ENCODE measurements at places on chromosomes 7 and 10.

GRCh38 chr7:45689011-45689796, 115.0 kb downstream of the ADCY1 start:
- peak; percentile 36 for DNase-seq

- no peak for DNase-seq
Measured at GRCh38 chr7:50304911-50305582, 531 bp downstream of the IKZF1 start.

- no peak for DNase-seq
Measured at GRCh38 chr7:24995466-24995865, 15.5 kb upstream of the OSBPL3 start.

GRCh38 chr10:78437407-78437768, 403.7 kb downstream of the RPS24 start:
- DNase-seq = no peak

DNA sequence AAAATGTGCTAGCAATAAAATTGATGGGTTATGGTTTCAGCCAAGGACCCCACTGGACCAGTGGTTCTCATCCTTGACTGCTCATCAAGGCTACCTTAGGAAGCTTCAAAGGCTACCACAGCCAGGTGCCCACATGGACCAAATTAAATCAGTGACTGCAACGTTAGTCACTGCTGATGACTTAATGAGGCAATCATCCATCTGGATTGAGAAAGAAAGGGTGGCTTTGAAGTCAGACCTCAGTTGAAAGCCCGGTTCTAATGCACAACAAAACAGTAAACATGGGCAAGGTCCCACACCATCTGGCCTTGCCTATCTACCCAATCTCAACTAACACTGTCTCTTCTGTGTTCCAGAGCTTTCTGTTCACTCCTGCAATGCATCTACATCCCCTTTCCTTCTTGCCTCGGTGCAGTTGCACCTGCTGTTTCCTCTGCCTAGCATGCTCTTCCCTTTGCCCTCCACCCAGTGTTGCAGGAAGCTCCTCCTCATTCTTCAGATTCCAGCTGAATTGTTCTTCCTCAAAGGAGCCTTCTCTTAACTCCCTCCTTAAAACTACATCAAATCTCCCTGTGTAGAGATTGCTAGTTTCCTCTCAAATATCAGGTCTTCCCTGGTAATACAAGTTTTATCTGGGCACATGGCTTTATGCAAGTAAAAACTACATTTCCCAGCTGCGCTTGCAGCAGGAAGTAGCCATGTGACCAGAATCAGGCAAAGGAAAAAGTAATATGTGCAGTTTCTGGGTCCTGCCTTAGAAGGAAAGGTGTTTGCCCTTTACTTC, 10.3 kb upstream of the KCNK18 start:
- peak; percentile 40 for DNase-seq

DNA sequence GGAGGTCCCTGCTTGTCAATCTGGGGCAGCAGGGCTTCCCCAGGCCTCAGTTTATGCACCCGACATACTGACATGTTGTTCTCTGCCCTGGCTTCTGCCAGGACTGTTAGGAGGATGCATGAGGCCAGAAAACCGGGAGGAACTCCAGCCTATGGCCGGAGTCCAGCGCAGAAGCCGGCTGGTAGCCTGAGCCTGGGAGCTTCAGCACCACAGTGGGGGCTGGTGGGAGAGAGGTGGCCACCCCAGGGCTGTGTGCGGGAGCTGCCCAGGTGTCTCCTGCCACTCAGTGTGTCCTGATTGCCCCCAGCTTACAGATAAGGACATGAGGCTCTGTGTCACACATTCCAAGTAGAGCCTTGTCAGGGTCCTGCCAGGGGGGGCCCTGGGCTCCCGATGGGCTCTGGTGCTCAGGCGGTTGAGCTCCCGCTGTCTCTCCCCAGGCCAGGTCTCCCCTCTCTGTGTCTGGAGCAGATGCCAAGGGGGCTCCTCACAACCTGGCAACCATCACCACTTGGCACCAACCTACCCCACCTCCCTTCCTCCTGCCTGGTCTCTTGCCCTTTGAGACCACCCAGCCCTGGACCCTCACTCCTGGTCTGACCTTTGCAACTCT, 32.3 kb downstream of the PPIF start:
- peak; percentile 69 for DNase-seq

GRCh38 chr10:125840955-125841354, 17.6 kb downstream of the BCCIP start:
- DNase-seq = peak; percentile 10

DNA sequence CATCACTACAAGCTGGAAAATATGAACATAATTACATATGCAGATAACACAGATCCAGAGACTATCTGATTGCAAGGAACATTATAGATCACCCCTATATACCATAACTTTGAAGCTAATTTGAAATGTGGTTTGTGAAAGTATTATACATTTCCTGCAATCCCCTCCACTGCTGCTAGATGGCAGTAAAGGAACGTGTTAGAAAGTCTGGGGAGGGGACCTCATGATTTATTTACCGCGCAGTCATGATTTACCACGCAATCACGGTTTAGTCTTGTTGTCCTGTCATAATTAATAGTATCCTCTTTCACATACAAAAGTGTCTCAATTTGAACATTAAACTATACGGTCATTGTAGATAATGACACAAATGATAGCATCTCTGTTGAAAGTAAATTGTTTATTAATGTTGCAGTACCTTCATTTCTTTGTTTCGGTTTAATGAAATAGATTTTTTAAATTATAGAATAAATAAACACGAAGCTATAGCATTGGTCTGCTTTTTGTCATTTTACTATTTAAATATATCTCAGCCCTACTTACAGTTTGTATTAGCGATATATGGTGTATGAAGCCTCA, 145.3 kb upstream of the PRSS1 start:
- peak; percentile 80 for DNase-seq

- peak; percentile 73 for DNase-seq
Measured at GRCh38 chr7:15684871-15685270, 1.6 kb downstream of the MEOX2 start.

DNA sequence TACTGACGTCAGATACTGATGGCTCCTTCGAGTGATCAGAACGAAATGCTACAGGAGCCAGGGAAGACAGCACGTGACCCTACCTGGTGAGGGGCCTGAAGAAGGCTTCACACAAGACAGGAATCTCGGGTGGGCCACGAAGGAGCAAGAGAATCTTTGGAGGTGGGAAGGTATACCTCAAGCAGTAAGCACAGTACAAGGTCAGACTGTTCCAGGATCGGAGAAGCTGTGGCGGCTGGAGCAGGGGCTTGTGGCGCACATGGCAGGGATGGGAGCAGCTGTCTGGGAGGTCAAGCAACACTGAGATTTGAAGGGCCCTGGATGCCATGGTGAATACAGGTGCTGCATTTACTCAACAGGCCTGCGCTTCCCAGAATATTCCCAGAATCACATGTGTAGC, 45.4 kb downstream of the C10orf143 start:
- DNase-seq = no peak

GRCh38 chr7:6169805-6170520, 102.5 kb downstream of the CYTH3 start:
- no peak for DNase-seq

DNA sequence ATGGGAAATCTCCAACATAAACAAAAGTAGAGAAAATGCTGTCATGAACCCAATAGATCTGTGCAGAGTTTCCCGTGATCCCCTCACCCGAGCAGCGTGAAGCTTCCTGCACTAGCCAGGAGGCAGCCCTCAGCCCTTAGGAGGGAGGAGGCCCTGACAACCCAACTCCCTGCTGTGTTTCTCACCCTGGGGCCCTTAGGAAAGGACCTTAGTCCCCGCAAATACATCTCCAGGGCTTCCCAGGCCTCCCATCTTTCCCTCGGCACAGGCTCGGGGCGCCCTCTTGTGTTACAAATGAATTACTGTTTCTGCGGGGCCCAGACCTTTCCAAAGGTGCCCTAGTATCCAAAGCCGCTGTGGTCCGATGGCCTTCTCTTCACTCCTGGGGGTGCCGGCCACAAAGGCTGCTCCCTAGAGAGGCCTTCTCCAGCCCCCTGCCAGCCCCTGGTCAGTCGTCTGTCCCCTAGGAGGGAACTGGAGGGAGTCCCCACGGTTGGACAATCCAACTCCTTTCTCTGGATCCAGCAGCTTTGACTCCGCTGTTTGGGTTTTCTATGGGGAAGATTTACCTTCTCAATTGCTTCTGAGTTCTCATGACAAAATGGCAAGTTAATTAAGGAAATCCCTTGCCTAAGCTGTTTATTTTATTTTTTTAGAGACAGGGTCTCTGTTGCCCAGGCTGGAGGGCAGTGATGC, 49.9 kb upstream of the SH2B2 start:
- peak; percentile 76 for DNase-seq

DNA sequence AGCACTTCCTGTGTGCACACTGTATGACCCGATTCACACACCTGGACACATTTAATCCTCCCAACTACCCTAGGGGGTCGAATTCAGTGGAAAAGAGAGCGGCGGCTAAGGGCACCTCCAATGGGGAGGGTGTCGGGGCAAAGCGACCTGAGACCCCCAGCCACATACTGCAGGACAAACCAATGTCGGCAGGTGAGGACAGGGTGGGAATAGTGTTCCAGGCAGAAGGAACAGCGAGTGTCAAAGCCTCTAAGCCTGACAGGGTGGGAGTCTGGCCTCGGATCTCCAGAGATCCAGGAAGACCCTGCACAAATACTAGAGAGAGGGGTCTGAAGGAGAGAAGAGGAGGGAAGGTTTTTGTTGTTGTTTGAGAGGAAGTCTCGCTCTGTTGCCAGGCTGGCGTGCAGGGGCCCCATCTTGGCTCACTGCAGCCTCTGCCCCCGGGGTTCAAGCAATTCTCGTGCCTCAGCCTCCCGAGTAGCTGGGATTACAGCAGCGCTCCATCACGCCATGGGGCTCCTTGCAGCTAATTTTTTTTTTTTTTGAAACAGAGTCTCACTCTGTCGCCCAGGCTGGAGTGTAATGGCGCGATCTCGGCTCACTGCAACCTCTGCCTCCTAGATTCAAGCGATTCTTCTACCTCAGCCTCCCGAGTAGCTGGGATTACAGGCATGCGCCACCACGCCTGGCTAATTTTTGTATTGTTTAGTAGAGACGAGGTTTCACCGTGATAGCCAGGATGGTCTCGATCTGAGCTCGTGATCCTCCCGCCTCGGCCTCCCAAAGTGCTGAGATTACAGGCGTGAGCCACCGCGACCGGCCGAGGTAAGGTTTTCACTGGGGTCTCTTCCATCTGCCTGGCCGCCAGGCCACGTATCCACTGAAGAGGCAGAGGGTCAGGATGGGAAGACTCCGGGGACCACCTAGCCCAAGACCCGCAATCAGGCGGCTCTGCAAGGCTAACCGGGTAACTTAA, 1.2 kb upstream of the ARPC1B start:
- DNase-seq = no peak

DNA sequence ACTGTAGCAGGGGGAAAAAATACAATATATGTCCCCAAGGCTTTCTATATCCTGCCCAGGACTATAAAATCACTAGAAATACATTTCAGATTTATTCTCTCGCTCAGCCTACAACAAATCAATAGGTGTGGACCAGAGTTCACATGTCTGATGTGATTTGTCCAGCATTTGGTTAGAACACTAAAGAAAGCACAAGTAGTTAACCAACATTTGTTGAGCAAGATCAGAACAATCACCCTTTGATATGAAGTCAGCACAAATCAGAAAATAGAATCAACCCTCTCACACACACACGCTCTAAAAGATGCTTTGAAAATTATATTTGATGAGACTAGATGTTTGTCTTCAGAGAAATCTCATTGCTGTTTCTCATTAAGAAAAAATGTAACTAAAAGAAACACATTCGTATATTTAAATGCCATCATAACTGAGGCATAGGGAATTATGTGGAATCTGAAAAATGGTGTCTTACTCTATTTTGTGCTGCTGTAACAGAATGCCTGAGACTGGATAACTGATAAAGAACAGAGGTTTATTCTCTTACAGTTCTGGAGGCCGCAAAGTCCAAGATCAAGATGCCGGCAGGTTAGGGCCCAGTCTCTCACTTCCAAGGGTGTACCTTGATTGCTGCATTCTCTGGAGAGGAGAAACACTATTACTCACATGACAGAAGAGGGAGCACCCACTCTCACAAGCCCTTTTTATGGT, 10.5 kb downstream of the AKR1D1 start:
- DNase-seq = no peak

- no peak for DNase-seq
Measured at GRCh38 chr7:18834577-18834976, 282.9 kb downstream of the TWIST1 start.

GRCh38 chr10:28580825-28581224, 47.9 kb downstream of the WAC start:
- no peak for DNase-seq

DNA sequence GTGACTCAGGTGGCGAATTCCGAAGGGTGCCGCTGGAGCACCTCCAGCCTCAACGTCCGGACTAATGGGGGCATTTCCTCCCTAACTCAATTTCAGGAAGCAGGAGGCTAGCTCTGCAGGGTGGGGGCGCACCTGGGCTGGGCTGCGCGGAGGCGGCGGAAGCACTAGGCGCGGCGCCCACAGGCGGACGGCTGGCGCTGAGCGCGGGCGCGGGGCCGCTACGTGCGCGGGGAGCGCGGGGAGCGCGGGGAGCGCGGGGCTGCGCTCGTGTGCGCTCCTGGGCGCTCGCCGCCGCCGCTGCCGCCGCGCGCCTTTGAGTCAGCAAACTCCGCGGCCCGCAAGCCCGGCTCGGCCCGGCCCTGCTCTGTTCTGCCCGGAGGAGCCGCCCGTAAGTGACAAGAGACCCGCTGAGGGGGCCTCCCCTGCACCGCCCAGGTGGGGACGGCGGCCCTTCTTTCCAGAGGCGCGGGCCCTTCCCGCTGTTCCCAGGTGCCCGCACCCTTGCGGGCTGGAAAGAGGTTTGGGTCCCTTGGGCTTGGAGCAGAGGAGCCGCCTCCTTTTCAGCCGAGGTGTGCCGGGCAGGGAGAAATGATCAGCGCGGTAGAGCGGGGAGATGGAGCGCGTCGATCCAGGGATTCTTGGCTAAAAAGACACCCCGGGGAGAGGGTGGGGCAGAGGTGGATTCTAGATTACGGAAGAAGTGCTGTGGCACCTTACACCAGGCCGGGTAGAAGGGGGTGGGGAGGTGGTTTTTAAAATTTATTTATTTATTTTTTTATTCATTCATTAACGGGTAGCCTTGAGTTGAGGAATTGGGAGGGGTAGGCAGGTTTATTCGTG, at the start of gene SNX10:
TSS of gene SNX10 (plus strand) at position 164 of the 840 bp plus-strand sequence. CDS start 54,581 bp downstream, outside the sequence.
- DNase-seq = no peak

- no peak for DNase-seq
Measured at GRCh38 chr7:110677405-110677804, 413.5 kb upstream of the LRRN3 start.

GRCh38 chr10:15046626-15047025, 2.9 kb downstream of the OLAH start:
- DNase-seq = peak; percentile 91

- DNase-seq = no peak
Measured at GRCh38 chr7:1692515-1693418, 22.7 kb downstream of the ELFN1 start.

- DNase-seq = peak; percentile 94
Measured at GRCh38 chr7:47520406-47520805, 61.5 kb downstream of the TNS3 start.

GRCh38 chr10:118003126-118003525, 43.6 kb downstream of the RAB11FIP2 start:
- peak; percentile 8 for DNase-seq
